ENCODE measurements at places on chromosomes 2 and 18. TPM values are rescaled to one million over a fixed set of nuclear protein-coding genes. Genes with fewer than 3 reads are reported as not detected.

- no peak overlapping the region for H3K27ac ChIP-seq
- no peaks in the 10 kb centered on the region for H3K4me1 ChIP-seq
- H3K4me3 ChIP-seq = no peak overlapping the region
- no peaks in the 10 kb centered on the region for H3K27me3 ChIP-seq
- no peak for DNase-seq
- no peaks in the 10 kb centered on the region for H3K36me3 ChIP-seq
These were observed 9.4 kb downstream of the MAP3K19 start for GRCh38 chr2:135037831-135038230.

DNA sequence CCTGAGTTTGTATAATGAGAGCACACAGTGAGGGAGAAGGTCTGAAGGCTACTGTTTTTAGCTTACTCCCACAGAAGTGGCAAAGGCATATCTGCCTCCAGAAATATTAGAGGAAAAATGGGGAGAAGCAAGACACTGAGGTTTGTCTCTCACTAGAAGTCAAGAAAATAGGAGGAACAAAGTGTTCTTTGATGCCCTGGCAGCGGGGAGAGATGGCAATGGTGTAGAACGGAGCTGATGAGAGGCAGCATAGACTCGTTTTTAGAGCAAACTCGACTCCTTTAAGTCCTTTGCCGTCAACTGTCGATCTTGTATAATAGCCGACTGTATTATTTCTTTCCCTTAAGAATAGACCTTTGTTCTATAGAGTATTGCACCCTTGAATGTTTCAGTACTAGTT is 73.8 kb downstream of the ANKRD44 start:
- DNase-seq = no peak
- no peak overlapping the region for H3K4me3 ChIP-seq
- H3K27me3 ChIP-seq = no peaks in the 10 kb centered on the region
- no peaks in the 10 kb centered on the region for H3K4me1 ChIP-seq

DNA sequence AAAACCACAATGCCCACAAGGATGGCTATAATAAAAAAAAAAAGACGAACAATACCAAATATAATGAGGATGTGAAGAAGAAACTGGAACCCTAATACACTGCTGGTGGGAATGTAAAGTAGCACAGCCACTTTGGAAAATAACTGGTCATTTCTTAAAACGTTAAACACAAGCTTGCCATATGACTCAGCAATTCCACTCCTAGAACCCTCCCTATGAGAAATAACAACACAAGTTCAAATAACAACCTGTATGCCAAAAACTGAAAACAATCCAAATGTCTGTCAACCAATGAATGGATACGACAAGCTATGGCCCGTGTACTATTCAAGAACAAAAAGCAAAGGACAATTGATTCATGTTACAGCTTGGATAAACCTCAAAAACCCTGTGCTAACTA is 7.0 kb upstream of the ALPK2 start:
- no peaks in the 10 kb centered on the region for H3K27me3 ChIP-seq
- no peak overlapping the region for H3K27ac ChIP-seq
- no peak for DNase-seq
- no peaks in the 10 kb centered on the region for H3K36me3 ChIP-seq

GRCh38 chr18:3914833-3915610 is 465.1 kb downstream of the TGIF1 start:
- H3K4me3 ChIP-seq = no peak overlapping the region
- no peak overlapping the region for H3K27ac ChIP-seq
- H3K36me3 ChIP-seq = no peaks in the 10 kb centered on the region

- H3K4me3 ChIP-seq = no peak overlapping the region
- peak overlapping the region; percentile 93 for H3K27ac ChIP-seq
- no peaks in the 10 kb centered on the region for H3K36me3 ChIP-seq
- H3K27me3 ChIP-seq = no peaks in the 10 kb centered on the region
These were observed 10.6 kb upstream of the SLC39A10 start for GRCh38 chr2:195646424-195646823.

GRCh38 chr2:14524803-14525080 is 107.8 kb upstream of the LRATD1 start:
- no peaks in the 10 kb centered on the region for H3K27me3 ChIP-seq
- no peaks in the 10 kb centered on the region for H3K36me3 ChIP-seq
- H3K4me3 ChIP-seq = no peak overlapping the region
- no peak for DNase-seq

- DNase-seq = no peak
- H3K4me3 ChIP-seq = no peak overlapping the region
- H3K4me1 ChIP-seq = no peaks in the 10 kb centered on the region
- H3K27ac ChIP-seq = no peak overlapping the region
These were observed 72.8 kb downstream of the TMEM18 start for GRCh38 chr2:604385-604784.

- no peaks in the 10 kb centered on the region for H3K36me3 ChIP-seq
- H3K4me3 ChIP-seq = no peak overlapping the region
- no peak for DNase-seq
- H3K4me1 ChIP-seq = peaks cover 6% of the 10 kb centered on the region
These were observed 93.0 kb downstream of the DPP4 start for GRCh38 chr2:161980976-161981375.

GRCh38 chr2:113867571-113867970 is 22.3 kb upstream of the ACTR3 start:
- H3K4me3 ChIP-seq = no peak overlapping the region
- H3K4me1 ChIP-seq = no peaks in the 10 kb centered on the region
- no peak for DNase-seq
- peaks cover 62% of the 10 kb centered on the region for H3K27me3 ChIP-seq
- no peaks in the 10 kb centered on the region for H3K36me3 ChIP-seq
- no peak overlapping the region for H3K27ac ChIP-seq

GRCh38 chr18:45820106-45820745 is 5.2 kb upstream of the SIGLEC15 start:
- H3K27ac ChIP-seq = no peak overlapping the region
- DNase-seq = no peak
- no peaks in the 10 kb centered on the region for H3K4me1 ChIP-seq
- no peaks in the 10 kb centered on the region for H3K36me3 ChIP-seq
- no peaks in the 10 kb centered on the region for H3K27me3 ChIP-seq
- H3K4me3 ChIP-seq = no peak overlapping the region

DNA sequence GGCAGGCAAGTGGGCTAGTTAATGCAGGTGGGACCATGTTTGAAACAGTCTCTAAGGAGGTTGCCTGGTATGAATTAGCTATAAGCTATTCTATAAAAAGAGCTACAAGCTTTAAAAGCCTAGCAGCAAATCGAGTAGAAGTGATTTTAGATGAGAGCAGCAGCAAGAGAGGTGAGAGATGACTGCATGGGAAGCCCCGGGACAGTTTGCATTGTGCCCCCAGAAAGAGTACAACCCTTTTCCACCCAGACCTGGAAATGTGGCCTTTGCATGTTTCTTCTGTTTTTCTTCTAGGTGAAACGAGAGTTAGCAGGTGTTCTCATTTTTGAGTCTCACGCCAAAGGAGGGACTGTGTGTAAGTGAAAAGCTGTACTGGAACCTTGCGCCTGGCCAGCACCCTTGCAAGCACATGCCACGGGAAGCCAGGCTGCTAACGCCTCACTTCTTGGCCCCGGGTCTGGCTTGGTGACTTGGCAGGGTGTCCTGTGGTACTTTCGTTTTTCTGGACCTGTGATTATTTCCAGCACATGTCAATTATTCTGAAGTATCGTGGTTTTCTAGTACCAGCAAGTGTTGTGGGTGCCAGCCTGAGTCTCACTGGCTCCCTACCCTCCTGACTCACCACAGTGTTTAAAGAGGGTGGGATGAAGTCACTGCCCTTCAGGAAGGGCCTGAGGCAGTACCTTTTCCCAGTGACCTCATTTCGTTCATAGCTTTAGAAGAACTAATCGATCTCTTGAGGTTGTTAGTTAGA is 90.3 kb upstream of the MAP3K20 start:
- no peak for DNase-seq
- H3K4me3 ChIP-seq = no peak overlapping the region
- H3K27me3 ChIP-seq = no peaks in the 10 kb centered on the region
- H3K27ac ChIP-seq = no peak overlapping the region
- no peaks in the 10 kb centered on the region for H3K4me1 ChIP-seq
- H3K36me3 ChIP-seq = no peaks in the 10 kb centered on the region

DNA sequence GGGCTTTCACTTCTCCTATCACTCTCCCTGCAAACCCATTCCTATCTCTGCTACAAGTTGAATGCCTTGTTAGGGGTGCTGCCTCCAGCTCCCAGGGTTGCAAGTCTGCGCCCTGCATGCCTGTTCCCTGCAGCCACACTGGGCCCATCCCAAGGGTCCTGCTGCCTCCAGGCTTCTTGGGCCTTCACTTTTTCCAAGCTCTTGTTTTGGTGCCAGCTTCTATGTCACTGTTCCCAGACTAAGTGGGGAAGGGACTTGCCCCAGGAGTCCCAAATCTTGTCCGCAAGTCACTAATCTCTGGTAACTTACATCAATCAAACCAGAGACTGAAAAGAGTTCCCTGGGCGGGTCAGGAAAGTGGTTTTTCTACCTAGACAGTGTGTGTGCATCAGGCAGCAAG is 65.4 kb downstream of the ZCCHC2 start:
- no peaks in the 10 kb centered on the region for H3K27me3 ChIP-seq
- peaks cover 8% of the 10 kb centered on the region for H3K4me1 ChIP-seq
- no peak overlapping the region for H3K27ac ChIP-seq
- no peaks in the 10 kb centered on the region for H3K36me3 ChIP-seq

GRCh38 chr2:132979339-132980093 is 309.5 kb upstream of the LYPD1 start:
- peaks cover 14% of the 10 kb centered on the region for H3K4me1 ChIP-seq
- no peak overlapping the region for H3K27ac ChIP-seq
- no peaks in the 10 kb centered on the region for H3K36me3 ChIP-seq
- no peak for DNase-seq
- no peaks in the 10 kb centered on the region for H3K27me3 ChIP-seq

GRCh38 chr2:191197096-191197495 is 46.3 kb upstream of the STAT4 start:
- no peaks in the 10 kb centered on the region for H3K27me3 ChIP-seq
- H3K4me3 ChIP-seq = no peak overlapping the region
- H3K27ac ChIP-seq = no peak overlapping the region
- H3K4me1 ChIP-seq = no peaks in the 10 kb centered on the region
- no peak for DNase-seq

DNA sequence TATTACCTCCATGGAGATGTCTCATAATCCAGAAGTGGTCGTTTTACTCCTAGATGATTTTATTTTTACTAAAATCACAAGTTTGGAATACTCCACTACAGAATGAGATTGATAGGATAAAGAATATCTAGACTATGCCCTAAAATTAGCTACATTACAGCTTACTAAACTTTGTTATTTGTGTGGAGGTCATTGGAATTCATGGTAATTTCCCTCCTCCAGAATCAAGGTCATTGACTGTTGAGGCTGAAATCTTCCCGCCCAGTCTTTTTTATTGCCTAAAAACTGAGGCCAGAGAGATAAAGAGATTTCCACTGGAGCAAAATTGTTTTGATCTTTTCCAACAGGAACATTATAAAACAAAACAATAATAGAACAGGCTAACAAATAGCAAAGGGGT is 35.0 kb downstream of the ITGB6 start:
- H3K4me1 ChIP-seq = no peaks in the 10 kb centered on the region
- no peak for DNase-seq
- H3K4me3 ChIP-seq = no peak overlapping the region
- H3K36me3 ChIP-seq = no peaks in the 10 kb centered on the region

GRCh38 chr2:44802777-44803424 is 138.6 kb upstream of the SIX3 start:
- peak overlapping the region; percentile 64 for H3K4me3 ChIP-seq
- peak; percentile 97 for DNase-seq
- H3K27ac ChIP-seq = no peak overlapping the region
- peaks cover 74% of the 10 kb centered on the region for H3K27me3 ChIP-seq
- no peaks in the 10 kb centered on the region for H3K36me3 ChIP-seq

DNA sequence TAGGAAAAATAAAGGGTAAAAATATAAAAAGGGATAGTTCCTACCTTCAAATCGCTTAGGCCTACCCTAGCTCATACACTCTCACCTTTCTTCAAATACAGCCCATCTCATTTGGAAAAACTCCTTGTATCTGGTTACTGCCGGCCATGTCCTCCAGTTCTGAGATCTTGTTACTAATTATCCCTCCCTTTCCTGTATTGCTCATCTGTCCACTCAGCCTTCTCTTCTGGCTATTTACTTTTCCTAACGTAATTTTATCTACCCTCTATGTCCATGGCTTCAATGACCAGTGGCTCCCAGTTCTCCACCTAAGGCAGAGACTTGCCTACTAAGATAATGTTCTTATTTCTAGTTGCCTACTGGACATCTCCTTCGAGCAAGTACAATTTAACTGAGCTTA is 342.9 kb upstream of the ACVR2A start:
- DNase-seq = no peak
- H3K36me3 ChIP-seq = no peaks in the 10 kb centered on the region
- no peak overlapping the region for H3K4me3 ChIP-seq
- H3K27me3 ChIP-seq = no peaks in the 10 kb centered on the region
- H3K27ac ChIP-seq = no peak overlapping the region
- H3K4me1 ChIP-seq = no peaks in the 10 kb centered on the region

DNA sequence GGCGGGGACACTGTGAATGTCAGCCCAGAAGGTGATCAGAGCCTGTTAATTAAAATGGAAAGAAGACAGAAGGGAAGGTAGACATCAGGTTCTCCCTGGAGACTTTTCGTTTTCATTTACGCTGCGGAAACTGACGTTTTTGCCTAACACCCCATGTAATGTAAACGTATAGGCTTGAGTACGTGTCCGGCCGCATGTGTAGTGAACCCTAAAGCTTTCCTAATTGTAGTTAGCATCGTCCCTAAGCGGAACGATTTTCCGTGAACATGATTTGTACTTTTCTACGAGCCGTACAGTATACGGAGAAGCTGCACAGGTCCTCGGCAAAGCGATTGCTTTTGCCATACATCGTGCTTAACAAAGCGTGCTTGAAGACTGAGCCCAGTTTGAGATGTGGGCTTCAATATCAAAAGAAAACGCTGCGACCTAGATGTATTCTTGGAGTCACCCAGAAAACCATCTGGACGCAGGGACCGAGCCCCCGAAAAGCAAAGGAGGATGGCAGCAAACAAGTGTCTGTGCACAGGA is 284 bp downstream of the TIMM21 start:
- H3K36me3 ChIP-seq = no peaks in the 10 kb centered on the region
- H3K4me1 ChIP-seq = peaks cover 12% of the 10 kb centered on the region
- H3K4me3 ChIP-seq = peak overlapping the region; percentile 82
- no peak for DNase-seq
- peaks cover 9% of the 10 kb centered on the region for H3K27me3 ChIP-seq

DNA sequence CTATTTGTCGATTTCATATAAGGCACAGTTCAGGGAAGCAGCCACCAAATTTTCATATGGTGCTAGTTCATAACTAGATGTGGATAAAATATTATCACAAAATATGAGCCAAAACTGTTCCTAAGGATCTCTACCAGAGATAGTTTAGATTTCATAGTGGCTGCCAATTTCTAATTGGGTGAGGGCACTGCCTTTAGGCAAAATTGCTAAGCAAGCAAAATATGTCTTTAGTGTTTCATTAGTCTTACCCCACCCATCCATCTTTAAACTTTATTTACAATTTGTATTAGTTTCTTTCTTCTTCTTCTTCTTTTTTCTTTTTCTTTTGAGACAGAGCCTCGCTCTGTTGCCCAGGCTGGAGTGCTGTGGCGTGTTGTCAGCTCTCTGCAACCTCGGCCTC is 77.1 kb upstream of the SLC4A10 start:
- no peak for DNase-seq
- no peak overlapping the region for H3K27ac ChIP-seq
- H3K4me3 ChIP-seq = no peak overlapping the region

- H3K27me3 ChIP-seq = no peaks in the 10 kb centered on the region
- no peak overlapping the region for H3K4me3 ChIP-seq
- no peak overlapping the region for H3K27ac ChIP-seq
- DNase-seq = no peak
- no peaks in the 10 kb centered on the region for H3K4me1 ChIP-seq
These were observed 16.3 kb upstream of the RMND5A start for GRCh38 chr2:86703704-86704361.

The STARD6 gene
- total RNA-seq = not detected

The OTOS gene
- not detected for total RNA-seq

The SIX3 gene
- not detected for total RNA-seq

The CD207 gene
- total RNA-seq = not detected

The CCDC178 gene
- 0.17 TPM for total RNA-seq
